ENCODE measurements at places on chromosomes 6 and 20. TPM values are rescaled to one million over a fixed set of nuclear protein-coding genes. Genes with fewer than 3 reads are reported as not detected.

The GPR6 gene
- polyA plus RNA-seq: not detected

The EPPIN gene
- polyA plus RNA-seq: not detected

The SUMO4 gene
- not detected for polyA plus RNA-seq

- DNase-seq: no peak
Measured at GRCh38 chr6:43773050-43773979, 3.3 kb downstream of the VEGFA start.

The MYH7B gene
- polyA plus RNA-seq: 0.02 TPM

- no peak for DNase-seq
Measured at GRCh38 chr6:118650582-118651281, 659 bp downstream of the CEP85L start.

The CCM2L gene
- not detected for polyA plus RNA-seq

DNA sequence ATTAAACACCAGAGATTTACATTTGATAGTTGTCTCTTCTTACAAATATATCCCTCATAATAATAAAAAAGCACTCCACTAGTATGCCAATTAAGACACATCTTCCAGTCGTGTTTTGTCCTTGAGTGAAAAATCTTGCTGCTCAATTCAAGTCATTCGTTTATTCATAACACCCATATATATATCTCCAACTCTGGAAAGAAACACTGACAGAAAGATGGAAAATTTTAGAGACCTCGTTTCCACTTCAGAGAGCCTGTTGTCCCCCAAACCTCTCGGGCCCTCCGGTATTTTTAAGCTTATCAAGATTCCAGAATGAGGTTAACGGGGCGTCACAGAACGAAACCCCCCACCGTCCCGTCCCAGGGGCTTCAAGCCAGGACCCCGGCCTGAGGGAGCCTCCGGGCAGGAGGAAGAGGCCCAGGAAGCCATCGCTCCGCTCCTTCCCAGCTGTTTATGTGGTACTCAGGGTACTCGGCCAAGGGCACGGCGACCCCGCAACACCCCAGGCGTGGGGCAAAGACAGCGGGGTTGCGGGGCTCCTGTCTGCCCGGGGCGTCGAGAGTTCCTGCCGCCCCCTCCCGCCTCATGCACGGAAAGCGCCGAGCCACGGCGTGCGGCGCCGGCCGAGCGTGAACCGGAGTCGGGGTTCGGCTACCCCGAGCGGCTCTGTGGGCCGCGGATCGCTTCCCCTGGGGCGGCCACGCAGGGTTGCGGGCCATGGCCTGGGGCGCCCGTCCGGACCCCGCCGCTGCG lies 623 bp upstream of the SNX9 start:
- no peak for DNase-seq

- DNase-seq: no peak
Measured at GRCh38 chr20:17663486-17663885, 18.6 kb downstream of the RRBP1 start.

The ABCC10 gene
- 12.0 TPM for polyA plus RNA-seq

The ACTL10 gene
- 0.31 TPM for polyA plus RNA-seq

The PSMB8 gene
- polyA plus RNA-seq: 70.0 TPM

The PTGIS gene
- 8.1 TPM for polyA plus RNA-seq

The MYB gene
- 0.09 TPM for polyA plus RNA-seq

- no peak for DNase-seq
Measured at GRCh38 chr20:58719971-58720371, 27.4 kb downstream of the NPEPL1 start.

GRCh38 chr20:51884561-51884960 lies 82.2 kb upstream of the SALL4 start:
- DNase-seq: no peak

- DNase-seq: no peak
Measured at GRCh38 chr6:148851683-148852556, 105.1 kb downstream of the UST start.

DNA sequence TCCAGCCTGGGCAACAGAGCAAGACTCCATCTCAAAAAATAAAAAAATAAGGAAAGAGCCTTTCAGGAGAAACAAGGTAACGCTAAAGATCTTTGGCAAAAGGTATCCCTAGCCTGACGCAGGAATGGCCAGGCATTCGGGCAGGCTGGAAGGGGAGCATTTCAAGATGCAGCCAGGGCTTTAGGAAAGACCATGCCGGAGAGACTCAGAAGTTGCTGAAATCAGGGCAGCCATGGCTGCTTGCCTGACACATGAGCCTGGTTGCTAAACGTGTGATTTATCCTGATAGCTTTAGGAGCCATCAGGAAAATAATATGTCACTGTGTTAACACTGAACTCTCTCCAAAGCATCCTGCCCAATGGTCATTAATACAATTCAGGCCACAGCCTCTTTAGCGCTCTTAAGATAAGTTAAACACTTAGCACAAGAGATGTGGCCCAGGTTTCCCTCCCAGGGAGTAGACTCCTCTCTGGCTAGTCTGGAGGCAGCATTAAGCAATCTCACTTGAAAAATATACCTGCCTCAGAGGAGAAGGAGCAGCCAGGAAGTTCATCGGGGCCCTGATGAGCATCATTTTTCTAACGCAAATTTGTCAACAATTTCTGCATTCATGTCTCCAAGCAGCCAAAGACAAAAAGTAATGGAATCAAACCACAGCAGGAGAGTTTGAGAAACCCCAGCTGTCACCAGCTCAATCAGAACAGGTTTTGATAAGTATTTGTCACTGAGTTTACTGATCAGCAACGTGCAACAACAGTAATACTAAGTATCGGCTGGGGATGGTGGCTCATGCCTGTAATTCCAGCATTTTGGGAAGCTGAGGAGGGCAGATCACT lies 200.0 kb downstream of the ZMYND8 start:
- DNase-seq: no peak

- no peak for DNase-seq
Measured at GRCh38 chr6:22544476-22544875, 24.9 kb upstream of the HDGFL1 start.

The HLA-DQB2 gene
- not detected for polyA plus RNA-seq

The OTOR gene
- polyA plus RNA-seq: not detected

The NQO2 gene
- polyA plus RNA-seq: 32.4 TPM

- DNase-seq: no peak
Measured at GRCh38 chr20:39532205-39532604, 570.1 kb downstream of the DHX35 start.

The SLC17A3 gene
- polyA plus RNA-seq: not detected

DNA sequence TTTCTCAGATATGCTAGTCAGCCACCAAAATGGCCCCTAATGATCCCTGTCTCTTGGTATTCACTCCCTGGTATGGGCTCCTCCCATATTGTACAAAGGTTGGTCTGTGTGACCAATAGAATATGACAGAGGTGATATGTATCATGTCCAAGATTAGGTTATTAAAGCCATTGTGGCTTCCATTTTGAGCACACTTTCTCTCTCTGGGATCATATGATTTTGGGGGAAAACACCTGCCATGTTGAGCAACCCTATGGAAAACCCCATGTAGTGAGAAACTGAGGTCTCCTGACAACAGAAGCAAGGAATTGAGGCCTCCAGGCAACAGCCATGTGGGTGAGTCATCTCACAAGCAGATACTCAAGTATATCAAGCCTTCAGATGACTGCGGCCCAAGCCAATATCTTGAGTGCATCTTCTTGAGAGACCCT lies 7.1 kb upstream of the ZNF318 start:
- no peak for DNase-seq

- DNase-seq: no peak
Measured at GRCh38 chr20:19008497-19008896, 194.9 kb downstream of the SCP2D1 start.

GRCh38 chr6:161954699-161955276 lies 680.9 kb upstream of the AGPAT4 start:
- no peak for DNase-seq

The ARMC12 gene
- 0.53 TPM for polyA plus RNA-seq

- DNase-seq: no peak
Measured at GRCh38 chr20:35277127-35277526, 795 bp downstream of the MMP24OS start.

- no peak for DNase-seq
Measured at GRCh38 chr6:18412644-18413043, 25.5 kb downstream of the RNF144B start.

The KAT14 gene
- polyA plus RNA-seq: 9.6 TPM

DNA sequence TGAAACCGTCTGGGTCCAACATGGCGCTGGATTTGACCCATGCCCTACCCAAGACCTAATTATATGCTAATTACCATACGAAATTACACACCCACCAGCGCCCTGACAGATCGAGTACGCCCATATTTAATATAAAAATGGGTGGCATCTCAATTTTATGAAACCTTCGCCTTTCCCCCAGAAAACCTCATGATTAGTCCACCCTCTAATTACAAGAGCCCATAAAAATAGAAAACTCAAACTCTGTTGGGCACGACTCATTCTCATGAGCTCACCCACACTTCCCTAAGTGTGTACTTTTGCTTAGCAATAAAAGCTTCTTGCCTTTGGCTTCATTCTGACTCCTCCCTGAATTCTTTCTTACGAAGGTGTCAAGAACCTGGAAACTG lies 136.4 kb downstream of the OR2B2 start:
- no peak for DNase-seq

DNA sequence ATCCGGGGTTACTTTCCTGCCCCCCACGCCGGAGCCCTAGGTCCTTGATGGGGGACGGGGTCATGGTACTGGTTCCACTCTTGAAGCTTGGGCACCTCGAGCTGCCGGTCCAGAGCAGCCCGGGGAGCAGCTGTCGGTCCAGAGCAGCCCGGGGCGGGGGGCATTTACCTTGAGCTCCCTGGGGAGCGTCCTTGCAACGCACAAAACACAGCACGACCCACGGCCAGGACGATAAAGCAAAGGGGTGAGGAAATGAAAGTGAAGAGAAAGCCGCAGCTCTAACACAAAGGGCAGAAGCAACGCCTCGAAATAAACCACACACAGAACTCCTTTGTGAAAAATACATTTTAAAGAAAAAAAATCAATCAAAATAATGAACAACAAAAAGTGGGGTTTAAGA lies 39.1 kb downstream of the KCNQ2 start:
- DNase-seq: no peak

DNA sequence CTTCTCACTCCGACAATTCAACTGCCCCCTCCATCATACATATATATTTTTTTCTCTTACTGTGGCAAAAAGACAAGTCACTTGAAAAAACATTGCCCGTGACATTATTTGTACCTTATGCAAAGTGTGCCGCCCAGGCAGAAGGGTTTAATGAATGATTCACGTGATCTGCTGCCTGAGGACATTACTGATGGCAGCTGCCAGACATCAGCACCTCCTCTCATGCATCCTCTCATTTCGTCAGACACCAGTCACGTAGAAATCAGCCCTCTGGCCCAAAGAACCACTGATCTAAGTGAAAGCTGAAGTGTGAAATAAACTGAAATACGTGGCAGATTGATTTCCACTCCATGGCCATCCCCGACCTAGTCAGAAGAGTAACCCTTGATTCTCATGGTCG lies 218.8 kb upstream of the PDE10A start:
- DNase-seq: no peak

DNA sequence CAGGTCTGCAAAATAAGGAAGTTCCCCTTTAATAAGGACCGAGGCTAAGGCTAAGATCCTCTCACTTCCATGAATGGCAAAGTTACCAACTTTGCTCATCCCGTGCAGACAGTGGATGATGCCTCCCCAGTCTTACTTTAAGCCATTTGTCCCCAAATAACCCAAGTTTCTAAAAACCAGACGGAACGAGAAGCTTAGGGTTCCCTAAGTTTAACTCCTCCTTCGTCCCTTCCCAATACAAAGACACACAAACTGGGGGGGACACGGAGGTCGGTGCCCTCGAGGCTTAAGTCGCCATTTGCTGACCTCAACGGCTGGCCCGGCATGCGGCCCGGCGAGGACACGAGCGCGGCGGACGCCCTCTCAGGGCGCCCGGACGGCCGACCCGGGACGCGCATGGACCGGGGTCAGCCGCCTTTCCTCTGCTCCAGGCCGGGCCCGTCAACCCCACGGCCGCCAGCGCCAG lies 527 bp downstream of the FBXO30 start:
- DNase-seq: no peak
